ENCODE measurements at places on chromosomes 13 and 19.
A peak's percentile ranks its signal among the peaks of the same experiment; 100 is the strongest.

GRCh38 chr13:46342538-46342937 lies 44.5 kb downstream of the RUBCNL start:
- DNase-seq = no peak
- no peaks in the 10 kb centered on the region for H3K4me1 ChIP-seq
- H3K4me3 ChIP-seq = no peak overlapping the region
- H3K27ac ChIP-seq = no peak overlapping the region

DNA sequence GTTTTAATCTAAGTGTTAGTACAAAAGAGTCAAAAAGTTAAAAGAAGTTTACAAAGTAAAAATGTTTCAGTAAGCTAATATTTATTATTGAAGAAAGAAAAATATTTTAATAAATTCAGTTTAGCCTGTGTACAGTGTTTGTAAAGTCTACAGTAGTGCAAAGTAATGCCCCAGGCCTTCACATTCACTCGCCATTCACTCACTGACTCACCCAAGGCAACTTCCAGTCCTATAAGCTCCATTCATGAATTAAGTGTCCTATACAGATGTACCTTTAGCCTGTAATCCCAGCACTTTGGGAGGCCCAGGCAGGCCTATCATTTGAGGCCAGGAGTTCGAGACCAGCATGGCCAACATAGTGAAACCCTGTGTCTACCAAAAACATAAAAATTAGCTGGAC lies 24.1 kb upstream of the AKAP11 start:
- H3K4me1 ChIP-seq = no peaks in the 10 kb centered on the region
- H3K27ac ChIP-seq = no peak overlapping the region
- H3K36me3 ChIP-seq = no peaks in the 10 kb centered on the region
- no peaks in the 10 kb centered on the region for H3K27me3 ChIP-seq
- H3K4me3 ChIP-seq = no peak overlapping the region
- no peak for DNase-seq

DNA sequence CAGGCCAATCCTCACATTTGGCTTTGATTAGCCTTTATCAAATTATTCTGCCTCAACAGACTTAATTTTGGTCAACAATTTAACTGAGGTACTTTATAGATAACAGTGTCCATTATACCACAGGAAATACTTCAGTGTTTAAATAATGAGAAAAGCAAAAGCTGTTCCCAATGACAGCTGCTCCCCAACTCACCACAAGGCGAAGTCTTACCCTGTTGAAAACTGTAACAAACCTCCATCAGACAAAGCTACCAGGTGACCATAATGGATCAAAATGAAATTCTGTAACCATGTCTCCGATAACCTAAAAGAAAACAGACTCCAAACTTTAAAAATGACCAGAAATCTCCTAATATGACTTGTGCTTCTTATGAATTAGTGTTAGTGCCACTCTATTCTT lies 50.3 kb downstream of the ZNF44 start:
- no peak overlapping the region for H3K27ac ChIP-seq
- no peak overlapping the region for H3K4me3 ChIP-seq
- peaks cover 65% of the 10 kb centered on the region for H3K36me3 ChIP-seq
- H3K4me1 ChIP-seq = no peaks in the 10 kb centered on the region
- no peak for DNase-seq

DNA sequence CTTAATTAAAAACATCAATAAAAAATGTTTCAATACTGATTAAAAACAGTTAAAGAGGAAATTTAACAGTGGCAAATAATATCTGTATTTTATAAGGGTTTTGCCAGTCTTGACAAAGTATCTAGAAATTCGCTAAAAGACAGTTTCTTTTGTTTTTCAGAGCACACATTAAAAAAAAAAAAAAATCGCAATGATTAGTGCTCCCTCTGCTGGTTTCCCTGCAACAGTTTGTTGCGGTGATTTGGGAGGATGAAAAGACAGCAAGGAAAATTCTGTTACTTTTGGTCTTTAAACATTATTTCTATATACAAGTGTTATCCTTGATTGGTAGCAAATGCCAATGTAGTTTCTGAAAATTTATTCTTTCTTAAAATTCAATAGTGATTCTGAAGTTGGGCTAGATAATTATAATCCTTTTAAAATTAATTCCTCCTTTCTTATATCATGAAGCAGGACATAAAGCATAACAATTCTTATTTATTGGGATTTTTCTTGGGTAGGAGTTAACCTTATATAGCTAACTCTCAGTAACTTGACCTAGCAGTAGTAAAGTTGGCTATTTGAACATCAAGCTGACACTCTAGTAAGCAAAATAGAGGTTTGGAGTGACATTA lies 23.1 kb upstream of the SPRY2 start:
- no peak overlapping the region for H3K4me3 ChIP-seq
- H3K27ac ChIP-seq = peak overlapping the region; percentile 50
- H3K4me1 ChIP-seq = peaks cover 23% of the 10 kb centered on the region
- no peaks in the 10 kb centered on the region for H3K27me3 ChIP-seq
- DNase-seq = no peak

GRCh38 chr13:113036401-113036800 lies 67.4 kb downstream of the MCF2L start:
- no peaks in the 10 kb centered on the region for H3K36me3 ChIP-seq
- DNase-seq = peak; percentile 4
- peaks cover 5% of the 10 kb centered on the region for H3K4me1 ChIP-seq
- H3K27ac ChIP-seq = no peak overlapping the region
- H3K4me3 ChIP-seq = no peak overlapping the region

DNA sequence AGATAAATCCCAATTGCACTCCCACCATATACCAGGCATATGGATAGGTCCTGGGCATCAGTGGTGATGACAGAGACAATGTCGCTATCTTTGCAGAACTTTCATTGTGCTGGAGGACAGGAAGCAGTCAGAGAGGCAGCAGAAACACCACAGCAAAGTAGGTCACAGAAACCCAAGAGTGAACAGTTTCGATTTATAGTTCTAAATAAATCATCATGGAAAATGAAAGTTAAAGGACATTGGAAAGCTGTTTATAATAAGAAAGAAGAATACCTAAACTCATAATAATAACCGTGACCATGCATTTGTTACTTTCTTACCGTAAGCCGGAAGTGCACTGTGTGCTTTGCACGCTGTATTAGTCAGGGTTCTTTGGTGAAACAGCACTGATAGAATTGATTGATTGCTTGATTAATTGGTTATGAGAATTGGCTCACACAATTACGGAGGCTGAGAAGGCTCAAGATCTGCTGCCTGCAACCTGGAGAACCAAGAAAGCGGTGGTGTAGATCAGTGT lies 38.9 kb downstream of the ALOX5AP start:
- H3K4me3 ChIP-seq = no peak overlapping the region
- no peak for DNase-seq
- no peaks in the 10 kb centered on the region for H3K27me3 ChIP-seq
- no peaks in the 10 kb centered on the region for H3K36me3 ChIP-seq

DNA sequence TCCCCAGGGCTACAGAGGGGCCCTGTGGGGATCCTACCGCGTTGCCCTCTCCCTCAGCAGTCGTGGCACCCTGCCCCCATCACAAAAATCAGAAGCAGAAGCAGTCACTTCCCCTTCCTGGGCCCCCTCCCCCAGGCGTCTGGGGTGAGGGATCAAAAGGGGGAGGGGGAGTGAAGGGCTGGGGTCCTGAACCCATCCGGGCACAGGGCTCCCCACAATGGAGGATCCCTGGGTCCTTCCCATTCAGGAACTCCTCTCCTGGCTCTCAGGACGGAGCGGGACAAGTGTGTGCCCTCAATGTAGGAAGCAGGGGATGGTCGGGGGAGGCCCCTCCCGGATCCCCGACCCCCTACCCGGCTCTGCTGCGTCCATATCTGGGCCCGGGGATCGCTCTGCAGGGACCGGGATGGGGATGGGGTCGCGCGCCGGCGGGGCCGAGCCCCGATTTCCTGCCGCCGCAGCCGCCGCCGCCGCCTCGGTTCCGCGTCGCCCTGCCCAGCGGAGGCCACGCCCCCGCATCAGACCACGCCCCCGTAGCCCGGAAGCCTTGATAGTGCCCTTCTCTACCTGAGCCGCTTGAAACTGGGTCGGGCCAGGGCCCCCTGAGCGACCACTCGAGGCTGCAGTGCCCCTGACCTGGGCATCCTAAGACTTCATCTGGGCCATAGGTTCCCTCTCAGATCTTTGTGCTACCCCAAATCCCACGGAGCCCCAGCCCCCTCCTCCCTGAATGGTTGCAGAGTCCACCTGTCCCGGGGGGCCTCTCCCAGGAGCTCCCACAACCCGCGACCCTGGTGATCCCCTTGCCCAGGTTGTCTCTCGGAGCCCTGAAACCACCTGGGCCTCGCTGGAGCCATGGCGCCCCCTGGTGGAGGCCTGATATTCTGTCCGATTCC lies at the start of gene GMIP:
GMIP (minus strand) TSS at position 500 of the 896 bp plus-strand sequence; CDS start at position 372, 128 bp downstream.
- peak; percentile 84 for DNase-seq
- H3K27ac ChIP-seq = peak within 1 kb of the TSS; percentile 96
- peaks cover 17% of the 10 kb centered on the region for H3K4me1 ChIP-seq
- H3K4me3 ChIP-seq = peak within 1 kb of the TSS; percentile 81

- DNase-seq = no peak
- no peak overlapping the region for H3K27ac ChIP-seq
- no peak overlapping the region for H3K4me3 ChIP-seq
Measured at GRCh38 chr13:75541961-75542360, 4.3 kb upstream of the COMMD6 start.

GRCh38 chr19:49689133-49690078 lies at the start of gene ADM5:
ADM5 (plus strand) TSS chr19:49689594; CDS start chr19:49689838, 244 bp downstream.
- peak within 1 kb of the TSS; percentile 76 for H3K27ac ChIP-seq
- no peak for DNase-seq
- no peaks in the 10 kb centered on the region for H3K27me3 ChIP-seq
- H3K36me3 ChIP-seq = peaks cover 31% of the 10 kb centered on the region
- H3K4me3 ChIP-seq = peak within 1 kb of the TSS; percentile 63

DNA sequence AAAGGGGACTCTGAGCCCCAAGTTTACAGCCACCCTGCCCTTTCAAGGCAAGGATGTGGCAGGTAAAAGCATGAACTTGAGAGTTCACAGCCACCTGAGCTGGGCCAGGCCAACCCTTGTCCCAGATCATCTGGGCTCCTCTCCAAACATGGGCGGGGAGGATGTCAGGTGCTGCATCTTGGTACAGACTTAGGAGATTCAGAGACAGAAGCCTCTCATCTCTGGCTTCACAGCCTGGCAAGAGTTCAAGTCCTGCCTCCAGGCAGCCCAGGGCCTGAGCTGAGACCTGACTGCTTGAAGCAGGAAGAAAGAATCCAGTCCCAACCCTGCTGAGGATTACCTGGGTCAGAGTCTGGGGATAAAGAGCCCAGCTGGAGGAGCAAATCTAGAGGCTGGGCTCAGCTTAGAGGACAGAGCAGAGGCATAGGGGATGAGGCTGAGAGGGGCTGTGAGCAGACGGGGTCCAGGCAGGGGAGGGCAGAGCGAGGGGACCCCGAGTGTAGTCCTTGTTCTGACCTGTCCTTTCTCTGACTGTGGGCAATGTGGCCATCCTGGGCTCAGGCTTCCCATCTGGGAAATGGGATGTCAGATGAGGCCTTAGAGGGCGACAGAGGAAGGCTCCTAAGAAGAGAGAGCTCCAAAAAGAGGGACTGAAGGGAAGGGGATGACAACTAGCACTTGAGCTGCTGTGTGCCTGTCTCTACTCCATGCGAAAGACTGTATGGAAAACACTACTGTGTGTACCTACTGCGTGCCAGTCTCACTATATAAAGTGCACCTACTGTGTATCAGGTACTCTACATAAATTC lies 6.6 kb upstream of the OR10H5 start:
- no peak for DNase-seq
- H3K27ac ChIP-seq = peak overlapping the region; percentile 58
- peaks cover 27% of the 10 kb centered on the region for H3K4me1 ChIP-seq
- H3K27me3 ChIP-seq = no peaks in the 10 kb centered on the region
- no peaks in the 10 kb centered on the region for H3K36me3 ChIP-seq
- no peak overlapping the region for H3K4me3 ChIP-seq

DNA sequence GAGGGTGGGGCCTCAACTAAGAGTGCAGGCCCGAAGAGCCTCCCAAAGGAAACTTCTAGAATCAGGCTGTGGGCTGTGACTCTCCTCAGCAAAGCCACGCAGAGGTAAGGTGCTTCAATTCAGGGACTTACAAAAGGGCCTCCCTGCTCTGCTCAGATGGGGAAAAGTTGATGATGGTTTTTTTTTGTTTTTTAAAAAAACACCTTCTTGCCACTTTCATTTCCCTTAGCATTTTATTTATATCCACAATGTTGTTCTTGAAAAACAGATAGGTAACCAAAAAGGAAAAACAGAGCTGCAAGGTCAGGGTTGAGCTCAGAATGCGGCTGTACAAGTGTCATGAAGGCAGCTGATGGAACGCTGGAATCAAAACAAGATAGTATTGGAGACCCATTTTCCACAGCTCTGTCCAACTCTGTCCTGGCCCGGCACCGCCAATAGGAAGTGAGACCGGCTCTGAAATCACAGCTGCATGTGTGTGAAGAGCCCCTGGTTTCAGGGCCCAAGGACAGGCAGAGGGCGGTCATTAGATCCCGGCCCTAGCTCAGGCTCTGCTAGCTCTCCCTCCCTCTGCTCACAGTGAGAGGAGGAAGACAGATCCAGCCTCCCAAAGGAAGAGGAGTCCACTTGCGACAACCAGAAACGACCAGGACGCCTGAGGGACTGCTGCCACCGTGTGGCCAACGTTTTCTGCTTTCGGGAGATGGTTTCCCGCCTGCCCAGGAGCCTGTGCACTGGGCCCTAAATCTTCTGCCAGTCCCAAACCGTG lies 58.3 kb downstream of the KLF2 start:
- peak; percentile 89 for DNase-seq
- peak overlapping the region; percentile 1 for H3K4me3 ChIP-seq
- peak overlapping the region; percentile 96 for H3K27ac ChIP-seq
- no peaks in the 10 kb centered on the region for H3K27me3 ChIP-seq
- no peaks in the 10 kb centered on the region for H3K36me3 ChIP-seq

- DNase-seq = no peak
- no peaks in the 10 kb centered on the region for H3K4me1 ChIP-seq
- no peak overlapping the region for H3K27ac ChIP-seq
- no peak overlapping the region for H3K4me3 ChIP-seq
- no peaks in the 10 kb centered on the region for H3K36me3 ChIP-seq
- H3K27me3 ChIP-seq = no peaks in the 10 kb centered on the region
Measured at GRCh38 chr13:106187501-106188095, 347.9 kb downstream of the EFNB2 start.

DNA sequence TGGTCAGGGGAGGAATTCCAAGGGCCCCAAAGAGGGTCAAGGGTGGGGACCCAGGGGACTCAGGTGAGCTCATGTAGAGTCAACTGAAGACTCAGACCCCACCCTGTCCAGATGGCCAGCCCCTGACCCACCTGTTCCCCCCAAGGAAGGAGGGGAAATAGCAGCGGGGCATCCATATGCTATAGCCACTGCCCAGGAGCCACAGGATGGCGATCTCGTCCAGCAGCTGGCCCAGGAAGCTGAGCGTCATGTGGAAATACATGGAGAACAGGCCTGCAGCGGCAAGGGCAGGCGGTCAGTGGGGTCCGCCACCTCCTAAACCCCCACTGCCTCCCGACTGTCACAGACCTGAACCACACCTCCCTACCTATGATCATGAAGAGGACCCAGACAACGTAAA lies 21.4 kb downstream of the ACER1 start:
- DNase-seq = no peak
- peaks cover 9% of the 10 kb centered on the region for H3K27me3 ChIP-seq
- no peak overlapping the region for H3K4me3 ChIP-seq
- H3K4me1 ChIP-seq = no peaks in the 10 kb centered on the region
- H3K27ac ChIP-seq = no peak overlapping the region

- no peaks in the 10 kb centered on the region for H3K4me1 ChIP-seq
- no peak overlapping the region for H3K4me3 ChIP-seq
- H3K27ac ChIP-seq = no peak overlapping the region
- H3K27me3 ChIP-seq = no peaks in the 10 kb centered on the region
- DNase-seq = no peak
- no peaks in the 10 kb centered on the region for H3K36me3 ChIP-seq
Measured at GRCh38 chr13:72457151-72457550, 270.3 kb downstream of the MZT1 start.

GRCh38 chr13:34750078-34750931 lies 191.8 kb upstream of the NBEA start:
- H3K27ac ChIP-seq = no peak overlapping the region
- H3K4me3 ChIP-seq = no peak overlapping the region
- peak; percentile 45 for DNase-seq
- H3K27me3 ChIP-seq = no peaks in the 10 kb centered on the region
